ENCODE measurements at places on chromosomes 16 and 17. TPM values are rescaled to one million over a fixed set of nuclear protein-coding genes. Genes with fewer than 3 reads are reported as not detected.

- H3K4me1 ChIP-seq = no peaks in the 10 kb centered on the region
- no peak overlapping the region for H3K4me3 ChIP-seq
- H3K27ac ChIP-seq = no peak overlapping the region
- H3K36me3 ChIP-seq = no peaks in the 10 kb centered on the region
- no peak for DNase-seq
Observed at GRCh38 chr16:17365211-17365541, 105.6 kb downstream of the XYLT1 start.

GRCh38 chr17:77841742-77842527 is 116.6 kb upstream of the TNRC6C start:
- H3K4me1 ChIP-seq = no peaks in the 10 kb centered on the region
- H3K27me3 ChIP-seq = no peaks in the 10 kb centered on the region

- H3K4me3 ChIP-seq = no peak overlapping the region
- peak overlapping the region; percentile 33 for H3K27ac ChIP-seq
- DNase-seq = no peak
- H3K4me1 ChIP-seq = no peaks in the 10 kb centered on the region
- H3K36me3 ChIP-seq = no peaks in the 10 kb centered on the region
Observed at GRCh38 chr17:60060474-60060873, 18.2 kb downstream of the HEATR6 start.

GRCh38 chr16:84603140-84603816 is 14.6 kb downstream of the COTL1 start:
- H3K27me3 ChIP-seq = no peaks in the 10 kb centered on the region
- H3K4me3 ChIP-seq = no peak overlapping the region
- peak overlapping the region; percentile 26 for H3K27ac ChIP-seq
- no peaks in the 10 kb centered on the region for H3K36me3 ChIP-seq
- DNase-seq = no peak
- H3K4me1 ChIP-seq = no peaks in the 10 kb centered on the region

GRCh38 chr16:50539822-50540710 is 8.1 kb upstream of the NKD1 start:
- H3K36me3 ChIP-seq = no peaks in the 10 kb centered on the region
- DNase-seq = no peak
- no peaks in the 10 kb centered on the region for H3K27me3 ChIP-seq
- H3K4me3 ChIP-seq = no peak overlapping the region
- no peak overlapping the region for H3K27ac ChIP-seq

- no peak for DNase-seq
- no peaks in the 10 kb centered on the region for H3K36me3 ChIP-seq
- H3K4me1 ChIP-seq = no peaks in the 10 kb centered on the region
- H3K27me3 ChIP-seq = no peaks in the 10 kb centered on the region
- H3K27ac ChIP-seq = no peak overlapping the region
- no peak overlapping the region for H3K4me3 ChIP-seq
Observed at GRCh38 chr16:66295761-66296546, 70.5 kb upstream of the CDH5 start.

GRCh38 chr16:47028767-47029377 is 55.4 kb upstream of the DNAJA2 start:
- no peaks in the 10 kb centered on the region for H3K27me3 ChIP-seq
- H3K4me3 ChIP-seq = no peak overlapping the region
- no peak for DNase-seq
- H3K36me3 ChIP-seq = no peaks in the 10 kb centered on the region
- no peaks in the 10 kb centered on the region for H3K4me1 ChIP-seq

DNA sequence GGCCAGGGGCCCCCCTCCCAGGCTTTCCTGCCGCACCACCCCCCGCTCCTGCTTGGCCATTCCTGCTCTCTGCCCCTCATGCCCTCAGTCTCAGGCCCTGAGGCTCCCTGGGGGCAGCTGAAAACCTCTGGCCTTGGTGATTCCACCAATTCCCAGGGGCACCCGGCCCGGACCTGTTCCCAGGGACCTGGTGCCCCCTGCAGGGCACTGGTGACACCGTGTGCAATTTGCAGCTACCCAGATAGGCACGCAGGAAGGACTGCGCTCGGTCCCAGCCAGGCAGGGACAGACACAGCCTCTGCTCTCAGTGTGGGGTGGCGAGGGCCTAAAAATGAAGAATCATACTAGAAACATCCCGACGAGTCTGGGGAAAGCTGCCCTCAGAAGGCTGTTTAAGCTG is 13.4 kb downstream of the WFDC1 start:
- H3K27me3 ChIP-seq = no peaks in the 10 kb centered on the region
- H3K36me3 ChIP-seq = no peaks in the 10 kb centered on the region
- H3K27ac ChIP-seq = no peak overlapping the region
- H3K4me3 ChIP-seq = no peak overlapping the region
- no peaks in the 10 kb centered on the region for H3K4me1 ChIP-seq

DNA sequence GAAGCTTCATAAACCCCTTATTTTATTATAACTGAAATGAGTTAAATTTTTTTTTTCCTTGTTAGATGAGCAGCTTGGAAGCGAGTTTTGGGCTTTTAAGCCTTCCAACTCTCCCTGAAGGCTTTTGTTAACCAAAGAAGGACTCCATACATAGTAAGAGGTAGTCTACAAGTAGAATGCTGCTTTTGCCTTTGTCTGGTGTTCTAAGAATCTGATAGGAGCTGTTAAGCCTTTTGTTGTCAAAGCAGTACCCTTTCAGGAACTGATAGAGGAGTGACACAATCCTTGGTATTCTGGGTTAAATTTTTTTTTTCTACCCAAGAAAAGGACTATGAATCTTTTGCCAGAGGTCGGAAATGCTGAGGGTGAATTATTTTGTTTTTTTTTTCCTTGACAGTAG is 26.1 kb downstream of the MAP2K4 start:
- no peaks in the 10 kb centered on the region for H3K27me3 ChIP-seq
- no peak for DNase-seq
- no peaks in the 10 kb centered on the region for H3K36me3 ChIP-seq
- H3K4me3 ChIP-seq = no peak overlapping the region
- no peak overlapping the region for H3K27ac ChIP-seq

DNA sequence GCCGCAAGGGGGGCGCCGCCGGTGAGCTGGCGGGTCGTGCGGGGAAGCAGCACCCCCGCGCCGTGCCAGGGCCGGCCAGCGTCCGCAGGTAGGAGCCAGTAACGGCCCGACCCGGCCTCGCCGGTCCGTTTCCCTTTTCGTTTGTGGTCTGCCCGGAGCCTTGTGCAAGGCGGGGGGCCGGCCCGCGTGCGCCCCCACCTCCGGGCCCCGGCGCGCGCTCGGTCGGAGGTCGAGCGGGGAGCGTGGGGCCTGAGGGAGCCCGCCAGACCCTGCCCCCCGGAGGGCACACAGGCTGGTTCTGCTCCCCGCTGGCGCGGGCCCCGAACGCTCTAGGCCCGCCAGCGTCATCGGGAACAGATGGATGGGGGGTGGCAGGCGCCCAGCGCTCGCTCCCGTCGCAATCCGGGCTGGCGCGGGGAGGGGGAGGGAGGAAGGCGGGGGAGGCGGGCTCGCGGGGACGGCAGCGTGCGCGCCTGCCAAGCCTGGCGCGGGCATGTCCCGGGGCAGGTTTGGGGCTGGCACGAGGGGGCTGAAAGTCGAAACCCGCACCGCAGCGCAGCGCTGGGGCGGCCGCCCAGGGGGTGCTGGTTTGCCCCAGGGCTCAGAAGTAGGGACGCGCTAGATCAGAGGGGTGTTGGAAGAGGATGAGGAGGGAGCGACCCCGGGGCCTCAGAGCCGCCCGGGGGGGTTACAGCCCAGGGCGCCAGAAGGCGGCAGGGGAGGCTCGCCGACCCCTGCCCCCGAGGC is 1.5 kb upstream of the GSE1 start:
- peak overlapping the region; percentile 95 for H3K27ac ChIP-seq
- H3K4me1 ChIP-seq = peaks cover 40% of the 10 kb centered on the region
- peak; percentile 87 for DNase-seq
- H3K36me3 ChIP-seq = no peaks in the 10 kb centered on the region

- H3K4me1 ChIP-seq = peaks cover 43% of the 10 kb centered on the region
- DNase-seq = no peak
- peak overlapping the region; percentile 98 for H3K27ac ChIP-seq
- peaks cover 9% of the 10 kb centered on the region for H3K36me3 ChIP-seq
- peak overlapping the region; percentile 91 for H3K4me3 ChIP-seq
Observed at GRCh38 chr17:82098939-82099763, 1.1 kb upstream of the FASN start.

- H3K27ac ChIP-seq = no peak overlapping the region
- DNase-seq = no peak
- no peaks in the 10 kb centered on the region for H3K27me3 ChIP-seq
- H3K36me3 ChIP-seq = no peaks in the 10 kb centered on the region
- no peaks in the 10 kb centered on the region for H3K4me1 ChIP-seq
- H3K4me3 ChIP-seq = no peak overlapping the region
Observed at GRCh38 chr17:82006468-82007227, 16.0 kb downstream of the CENPX start.

- no peaks in the 10 kb centered on the region for H3K27me3 ChIP-seq
- H3K36me3 ChIP-seq = no peaks in the 10 kb centered on the region
- no peak for DNase-seq
- no peaks in the 10 kb centered on the region for H3K4me1 ChIP-seq
- H3K27ac ChIP-seq = no peak overlapping the region
Observed at GRCh38 chr16:81210807-81211206, 27.7 kb upstream of the BCO1 start.

DNA sequence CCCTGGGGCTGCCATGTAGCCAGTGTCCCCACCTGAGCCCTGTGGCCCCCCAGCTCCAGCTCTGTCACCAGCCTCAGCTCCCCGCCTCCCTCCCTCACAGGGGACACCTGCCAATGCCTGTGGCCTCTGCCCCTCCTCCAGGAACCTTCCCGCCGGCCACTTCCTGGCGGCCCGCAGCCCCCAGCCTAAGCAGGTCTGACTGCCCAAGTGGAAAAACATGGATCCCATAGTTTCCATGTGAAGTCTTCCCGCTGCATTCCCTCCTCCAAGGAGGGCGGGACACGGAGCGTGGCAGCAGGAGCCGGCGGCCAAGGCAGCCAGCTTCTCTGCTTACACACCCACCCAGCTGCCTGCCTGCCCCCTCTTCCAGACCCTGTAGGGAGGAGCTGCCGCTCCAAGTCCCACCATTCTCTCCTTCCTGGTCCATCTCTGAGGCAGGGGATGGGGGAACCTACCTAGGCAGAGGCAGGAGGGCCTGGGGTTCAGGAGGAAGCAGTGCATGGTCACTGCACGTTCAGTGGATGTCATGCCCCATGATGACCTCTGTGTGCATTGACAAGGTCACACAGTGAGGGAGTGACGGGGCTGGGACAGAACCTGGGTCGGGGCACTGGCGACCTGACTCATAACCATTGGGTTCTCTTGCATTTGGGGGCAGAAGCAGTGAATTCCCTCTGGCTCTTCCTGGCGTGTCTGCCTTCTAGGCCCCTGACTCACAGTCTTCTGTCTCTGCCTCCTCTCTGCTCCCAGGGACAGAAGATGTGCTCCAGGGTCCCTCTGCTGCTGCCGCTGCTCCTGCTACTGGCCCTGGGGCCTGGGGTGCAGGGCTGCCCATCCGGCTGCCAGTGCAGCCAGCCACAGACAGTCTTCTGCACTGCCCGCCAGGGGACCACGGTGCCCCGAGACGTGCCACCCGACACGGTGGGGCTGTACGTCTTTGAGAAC is 8.7 kb downstream of the VASN start:
- no peak overlapping the region for H3K4me3 ChIP-seq
- H3K27me3 ChIP-seq = no peaks in the 10 kb centered on the region
- H3K36me3 ChIP-seq = no peaks in the 10 kb centered on the region
- H3K27ac ChIP-seq = no peak overlapping the region
- peaks cover 12% of the 10 kb centered on the region for H3K4me1 ChIP-seq
- DNase-seq = no peak

GRCh38 chr16:23865853-23866252 is 30.1 kb downstream of the PRKCB start:
- DNase-seq = no peak
- H3K27ac ChIP-seq = no peak overlapping the region
- H3K36me3 ChIP-seq = no peaks in the 10 kb centered on the region
- H3K4me1 ChIP-seq = no peaks in the 10 kb centered on the region
- H3K27me3 ChIP-seq = no peaks in the 10 kb centered on the region

SLC5A11 gene
- not detected for total RNA-seq

CCL4 gene
- total RNA-seq = 1.5 TPM
